ENCODE measurements at places on chromosomes 2 and 18. TPM values are rescaled to one million over a fixed set of nuclear protein-coding genes. Genes with fewer than 3 reads are reported as not detected.

Gene CDCA7
- 10.7 TPM for total RNA-seq

Gene SIX3
- 35.2 TPM for total RNA-seq

Gene CNRIP1
- 38.9 TPM for total RNA-seq

Gene CHRNG
- total RNA-seq: 2.0 TPM

Gene SLC14A1
- 7.1 TPM for total RNA-seq

Gene ANO7
- 1.4 TPM for total RNA-seq

Gene HAAO
- 28.8 TPM for total RNA-seq

Gene ST6GAL2
- 74.9 TPM for total RNA-seq

Gene UGT1A4
- not detected for total RNA-seq

Gene GREB1
- 18.5 TPM for total RNA-seq

Gene ZSWIM2
- total RNA-seq: not detected

Gene LYPD1
- 15.8 TPM for total RNA-seq

Gene GALNT14
- 2.2 TPM for total RNA-seq

Gene TP53I3
- 40.7 TPM for total RNA-seq

Gene TMEM163
- total RNA-seq: 4.7 TPM

Gene PLEK
- total RNA-seq: 7.2 TPM

Gene SAG
- total RNA-seq: 16.7 TPM

Measured in camera-type eye (tissue), 1 donor.